Right atrium auricular region (tissue), 2 donors: ENCODE measurements at places on chromosomes 6 and 20. TPM values are rescaled to one million over a fixed set of nuclear protein-coding genes. Genes with fewer than 3 reads are reported as not detected.

DNA sequence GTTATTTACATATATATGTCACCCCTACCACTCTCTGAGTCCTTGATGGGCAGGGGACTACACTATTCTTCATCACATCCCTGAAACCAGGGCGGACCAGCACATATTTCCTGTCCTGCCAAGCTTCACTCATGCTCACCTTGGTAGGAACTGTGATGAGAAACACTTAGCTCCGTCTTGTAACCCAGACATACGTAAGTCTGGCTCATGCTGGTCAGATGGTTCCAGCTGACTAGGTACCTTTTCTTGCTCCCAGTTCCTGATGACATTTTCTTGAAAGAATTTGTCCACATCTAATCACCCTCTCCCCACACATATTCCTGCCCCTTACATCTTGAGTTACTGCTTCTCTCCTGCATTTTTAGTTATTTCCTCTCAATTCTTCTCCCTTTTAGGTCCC, 122.2 kb upstream of the MYLIP start:
- H3K36me3 ChIP-seq, result no peaks in the 10 kb centered on the region
- H3K27me3 ChIP-seq, result no peaks in the 10 kb centered on the region
- no peak overlapping the region for H3K4me3 ChIP-seq

DNA sequence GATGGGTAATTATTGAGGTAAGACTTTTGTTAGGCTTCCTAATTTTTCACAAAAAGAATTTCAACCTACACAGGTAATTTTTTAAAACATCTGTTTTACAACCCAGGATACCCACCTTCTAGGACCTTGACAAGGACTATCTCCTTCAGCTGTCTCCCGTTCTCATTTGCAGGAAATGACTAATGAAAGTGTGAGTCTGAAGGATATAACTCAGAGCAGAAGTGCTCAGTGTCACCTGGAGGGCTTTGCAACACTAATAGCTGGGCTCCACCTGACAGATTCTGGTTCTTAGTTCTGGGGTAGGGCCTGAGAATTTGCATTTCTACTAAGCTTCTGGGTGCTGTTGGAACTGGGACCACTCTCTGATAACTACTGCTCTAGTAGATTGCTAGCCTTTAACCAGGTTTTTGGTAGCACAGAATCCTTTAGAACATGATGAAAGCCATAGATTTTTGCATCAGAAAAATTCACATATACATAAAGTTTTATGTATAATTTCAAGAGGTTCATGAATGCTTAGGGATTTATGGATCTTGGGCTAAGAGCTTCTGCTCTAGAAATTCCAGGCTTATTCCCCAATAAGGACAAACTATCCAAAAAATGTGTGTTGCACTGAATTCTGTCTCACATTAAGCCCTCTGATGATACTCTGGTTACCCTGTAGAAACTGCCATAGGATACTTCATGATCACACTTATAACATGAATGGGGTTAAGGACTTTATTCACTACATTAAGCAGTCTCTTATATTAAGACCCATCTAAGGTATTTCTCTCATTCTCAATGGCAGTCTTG, 30.3 kb downstream of the AK9 start:
- no peak overlapping the region for H3K4me3 ChIP-seq
- DNase-seq, result no peak
- no peaks in the 10 kb centered on the region for H3K36me3 ChIP-seq
- H3K4me1 ChIP-seq, result no peaks in the 10 kb centered on the region

DNA sequence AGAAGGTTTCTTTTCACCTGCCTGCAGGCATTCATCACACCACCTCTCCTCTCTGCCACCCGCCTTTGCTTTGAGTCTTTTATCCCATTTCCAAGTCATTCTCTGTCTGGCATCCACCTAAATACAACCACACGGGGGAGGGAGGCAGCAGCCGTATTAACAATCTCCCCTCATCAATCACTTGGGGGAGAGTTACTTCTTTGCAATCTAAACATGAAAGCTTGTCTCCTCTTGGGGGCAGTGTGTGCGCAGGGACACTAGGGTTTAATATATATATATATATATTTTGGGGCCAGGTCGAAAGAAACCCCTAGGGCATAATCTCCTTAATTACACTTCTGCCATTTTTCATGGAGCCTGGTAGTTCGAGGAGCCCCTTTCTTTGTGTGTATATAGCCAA, 214.5 kb downstream of the TSHZ2 start:
- H3K4me3 ChIP-seq, result no peak overlapping the region
- no peaks in the 10 kb centered on the region for H3K4me1 ChIP-seq
- DNase-seq, result no peak
- no peak overlapping the region for H3K27ac ChIP-seq

DNA sequence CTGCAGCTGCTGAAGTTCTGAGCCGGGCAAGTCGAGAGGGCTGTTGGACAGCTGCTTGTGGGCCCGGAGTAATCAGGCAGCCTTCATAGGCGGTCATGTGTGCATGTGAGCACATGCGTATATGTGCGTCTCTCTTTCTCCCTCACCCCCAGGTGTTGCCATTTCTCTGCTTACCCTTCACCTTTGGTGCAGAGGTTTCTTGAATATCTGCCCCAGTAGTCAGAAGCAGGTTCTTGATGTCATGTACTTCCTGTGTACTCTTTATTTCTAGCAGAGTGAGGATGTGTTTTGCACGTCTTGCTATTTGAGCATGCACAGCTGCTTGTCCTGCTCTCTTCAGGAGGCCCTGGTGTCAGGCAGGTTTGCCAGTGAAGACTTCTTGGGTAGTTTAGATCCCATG, 21.2 kb upstream of the MAPK13 start:
- H3K4me1 ChIP-seq, result no peaks in the 10 kb centered on the region
- no peak overlapping the region for H3K4me3 ChIP-seq
- peaks cover 47% of the 10 kb centered on the region for H3K36me3 ChIP-seq
- no peak for DNase-seq
- no peak overlapping the region for H3K27ac ChIP-seq

DNA sequence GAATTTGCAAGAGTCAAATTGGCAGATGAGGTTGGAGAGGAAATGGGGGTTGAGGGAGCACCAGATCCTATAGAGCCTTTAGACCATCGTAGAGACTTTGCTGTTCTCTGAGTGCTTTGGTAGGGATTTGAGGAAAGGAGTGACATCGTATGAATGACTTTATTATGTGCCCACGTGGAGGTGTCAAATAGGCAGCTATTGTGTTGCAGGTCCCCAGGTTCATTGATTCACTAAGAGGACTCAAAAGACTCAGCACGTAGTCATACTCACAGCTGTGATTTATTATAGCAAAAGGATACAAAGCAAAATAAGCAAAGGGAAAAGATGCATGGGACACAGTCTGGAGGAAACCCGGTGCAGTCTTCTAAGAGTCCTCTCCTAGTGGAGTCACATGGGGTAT, 2.2 kb downstream of the MTRES1 start:
- H3K4me1 ChIP-seq, result peaks cover 16% of the 10 kb centered on the region
- DNase-seq, result no peak
- no peaks in the 10 kb centered on the region for H3K36me3 ChIP-seq
- H3K4me3 ChIP-seq, result no peak overlapping the region

DNA sequence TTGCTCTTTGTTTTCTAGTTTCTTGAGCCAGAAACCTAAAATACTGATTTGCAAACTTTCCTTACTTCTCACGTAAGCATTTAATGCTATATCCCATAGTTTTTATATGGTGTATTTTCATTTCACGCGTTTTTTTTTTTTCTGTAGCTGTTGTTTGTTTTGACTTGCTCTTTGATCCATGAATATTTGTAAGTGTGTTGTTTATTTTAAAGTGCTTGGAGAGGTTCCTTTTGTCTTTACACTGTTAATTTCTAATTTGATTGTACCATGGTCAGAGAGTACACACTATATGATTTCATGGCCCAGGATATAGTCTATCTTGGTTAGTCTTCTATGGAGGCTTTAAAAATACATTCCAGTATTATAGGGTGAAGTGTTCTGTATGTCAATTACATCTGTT, 84.8 kb upstream of the RNF217 start:
- H3K27ac ChIP-seq, result no peak overlapping the region
- H3K4me1 ChIP-seq, result peaks cover 7% of the 10 kb centered on the region
- H3K4me3 ChIP-seq, result no peak overlapping the region
- DNase-seq, result no peak

GRCh38 chr20:40073535-40074111, 615.4 kb downstream of the MAFB start:
- no peak overlapping the region for H3K27ac ChIP-seq
- DNase-seq, result no peak
- no peak overlapping the region for H3K4me3 ChIP-seq
- H3K4me1 ChIP-seq, result no peaks in the 10 kb centered on the region

GRCh38 chr6:118864341-118865099, 29.4 kb upstream of the ASF1A start:
- no peaks in the 10 kb centered on the region for H3K27me3 ChIP-seq
- H3K4me3 ChIP-seq, result no peak overlapping the region
- H3K4me1 ChIP-seq, result no peaks in the 10 kb centered on the region
- no peak for DNase-seq
- no peaks in the 10 kb centered on the region for H3K36me3 ChIP-seq

DNA sequence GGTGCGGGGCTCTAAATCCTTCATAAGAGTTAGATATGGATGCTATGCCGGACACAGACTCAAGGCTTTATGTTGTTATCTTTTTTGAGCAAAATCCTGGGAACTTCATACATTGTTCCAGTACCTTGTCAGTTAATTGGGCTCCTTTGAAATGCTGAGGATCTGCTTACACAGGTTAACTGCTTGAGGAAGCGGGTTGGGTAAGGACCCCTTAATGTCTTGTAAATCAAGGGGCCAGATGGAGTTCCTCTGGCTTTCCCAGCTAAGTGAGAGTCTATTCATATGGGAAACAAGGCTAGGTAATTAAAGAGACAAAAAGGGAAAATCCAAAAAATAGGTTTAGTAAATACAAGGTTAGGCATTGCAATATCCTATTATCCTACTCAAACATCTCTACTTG, 141.5 kb downstream of the OR2B2 start:
- no peak overlapping the region for H3K4me3 ChIP-seq
- H3K4me1 ChIP-seq, result no peaks in the 10 kb centered on the region
- no peaks in the 10 kb centered on the region for H3K27me3 ChIP-seq
- DNase-seq, result no peak
- no peaks in the 10 kb centered on the region for H3K36me3 ChIP-seq

DNA sequence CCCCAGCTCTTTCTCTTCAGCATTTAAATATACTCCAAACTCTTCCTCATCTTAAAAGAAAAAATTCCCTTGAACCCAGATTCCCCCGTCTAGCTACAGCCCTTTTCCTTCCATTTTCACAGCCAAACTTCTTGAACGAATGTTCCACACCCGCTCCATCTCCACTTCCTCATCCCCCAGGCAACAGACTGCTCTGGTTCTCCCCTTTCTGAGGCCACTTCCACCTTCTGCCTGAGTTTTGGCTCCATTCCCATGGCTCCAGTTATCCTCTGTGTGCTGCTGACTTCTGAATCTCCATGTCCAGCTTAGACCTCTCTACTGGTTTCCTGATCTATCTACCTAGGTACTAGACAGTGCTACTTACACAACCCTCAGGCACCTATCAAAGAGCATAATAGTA, 106.4 kb downstream of the RALGAPA2 start:
- no peak overlapping the region for H3K27ac ChIP-seq
- no peak for DNase-seq
- no peak overlapping the region for H3K4me3 ChIP-seq

- no peak for DNase-seq
- no peak overlapping the region for H3K27ac ChIP-seq
- H3K4me3 ChIP-seq, result no peak overlapping the region
- peaks cover 5% of the 10 kb centered on the region for H3K4me1 ChIP-seq
- H3K27me3 ChIP-seq, result no peaks in the 10 kb centered on the region
Measured at GRCh38 chr6:100177956-100178355, 183.9 kb upstream of the MCHR2 start.

DNA sequence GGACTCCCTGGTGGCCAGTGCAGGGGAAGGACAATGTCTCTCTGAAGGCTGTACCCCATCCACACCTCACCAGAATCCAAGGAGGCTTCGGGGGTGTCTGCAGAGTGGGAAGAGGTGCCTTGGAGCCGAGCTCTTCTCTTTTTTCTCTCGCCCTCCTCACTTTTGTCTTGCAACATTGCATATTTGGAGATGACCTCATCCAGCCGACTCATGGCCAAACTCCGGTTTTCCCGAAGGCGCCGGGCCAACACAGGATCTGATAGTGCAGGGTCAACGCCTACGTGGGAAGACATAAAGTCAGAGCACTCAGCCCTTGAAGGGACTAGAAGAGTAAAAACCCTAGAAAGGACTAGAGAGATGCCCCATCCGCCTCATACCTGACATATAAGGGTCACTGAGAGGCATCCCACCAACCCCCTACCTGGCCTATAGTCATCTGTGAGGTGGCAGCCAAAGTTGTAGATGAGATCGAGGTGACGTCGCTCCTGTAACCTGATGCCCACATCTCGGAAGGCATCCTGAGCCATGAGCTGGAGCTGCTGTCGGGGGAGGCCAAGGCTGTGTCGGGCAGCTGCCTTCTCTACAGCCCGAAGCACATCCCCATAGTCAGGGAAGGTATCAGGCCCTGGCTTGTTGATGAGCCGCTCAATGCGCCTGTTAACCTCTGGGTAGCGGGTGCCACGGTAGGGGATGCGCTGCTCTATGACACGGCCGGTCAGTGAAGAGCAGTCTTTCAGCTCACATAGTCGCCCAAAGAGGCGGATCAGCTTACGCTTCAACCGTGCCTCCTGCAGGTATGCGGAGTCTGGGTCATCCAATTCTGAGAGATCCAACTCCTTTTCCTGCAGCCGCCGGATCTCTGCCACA, 3.0 kb upstream of the ZBTB22 start:
- H3K4me1 ChIP-seq, result no peaks in the 10 kb centered on the region
- peaks cover 28% of the 10 kb centered on the region for H3K36me3 ChIP-seq
- no peaks in the 10 kb centered on the region for H3K27me3 ChIP-seq
- no peak overlapping the region for H3K4me3 ChIP-seq
- peak overlapping the region; percentile 46 for H3K27ac ChIP-seq
- peak; percentile 95 for DNase-seq

- peak; percentile 99 for DNase-seq
- peaks cover 3% of the 10 kb centered on the region for H3K36me3 ChIP-seq
- peak within 1 kb of the TSS; percentile 95 for H3K27ac ChIP-seq
- H3K4me1 ChIP-seq, result peaks cover 29% of the 10 kb centered on the region
Measured at GRCh38 chr20:23350196-23350903, at the start of gene NXT1. NXT1 (plus strand) TSS chr20:23350791; CDS start chr20:23354042, 3,251 bp downstream.

Gene CALHM4
- not detected for total RNA-seq

Gene PRDM13
- total RNA-seq, result not detected

Gene PXDC1
- total RNA-seq, result 77.2 TPM

Gene WFDC5
- total RNA-seq, result not detected

Gene SAMD3
- 0.67 TPM for total RNA-seq

Gene EMILIN3
- 1.8 TPM for total RNA-seq

Gene EEF1E1
- 20.6 TPM for total RNA-seq

Gene HLA-DQA1
- total RNA-seq, result 0.63 TPM
